ENCODE measurements at places on chromosomes 4 and X. TPM values are rescaled to one million over a fixed set of nuclear protein-coding genes. Genes with fewer than 3 reads are reported as not detected.

DNA sequence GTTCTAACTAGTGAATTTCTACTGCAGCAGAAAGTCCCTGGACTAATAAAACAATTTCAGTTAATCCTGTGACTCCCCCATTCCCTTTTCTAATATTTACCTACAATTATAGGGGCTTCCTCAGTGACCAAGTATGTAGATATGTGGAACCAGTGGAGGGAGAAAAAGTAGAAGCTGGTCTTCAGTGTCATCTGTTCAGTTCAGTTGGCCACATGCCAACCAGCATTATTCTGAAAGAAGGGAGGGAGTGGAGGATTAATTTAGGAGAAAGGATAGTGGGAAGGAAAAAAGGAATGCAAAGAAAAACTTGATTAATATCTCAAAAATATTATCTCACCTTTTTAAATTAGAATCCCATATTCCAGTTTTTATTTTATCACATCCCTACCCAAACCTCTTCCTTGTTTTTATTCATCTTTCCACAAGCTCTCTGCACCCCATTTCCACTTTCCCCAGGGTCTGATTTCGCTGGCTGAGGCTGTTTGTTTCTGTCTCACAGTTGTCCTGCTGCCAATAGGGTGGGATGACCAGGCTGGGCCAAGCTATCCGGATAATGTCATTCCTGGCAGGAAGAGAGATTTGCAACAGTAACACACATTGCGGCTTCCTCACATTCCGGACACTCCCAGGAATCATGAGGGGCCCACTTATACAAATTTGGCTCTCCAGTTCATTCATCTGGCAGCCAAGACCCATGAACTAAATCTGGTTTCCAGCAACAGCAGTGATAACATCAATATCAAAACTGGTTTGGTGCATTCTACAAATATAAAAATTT, 24.6 kb upstream of the ANTXR2 start:
- DNase-seq, result no peak

GRCh38 chr4:182105416-182105815, 137.8 kb upstream of the TENM3 start:
- DNase-seq, result no peak

DNA sequence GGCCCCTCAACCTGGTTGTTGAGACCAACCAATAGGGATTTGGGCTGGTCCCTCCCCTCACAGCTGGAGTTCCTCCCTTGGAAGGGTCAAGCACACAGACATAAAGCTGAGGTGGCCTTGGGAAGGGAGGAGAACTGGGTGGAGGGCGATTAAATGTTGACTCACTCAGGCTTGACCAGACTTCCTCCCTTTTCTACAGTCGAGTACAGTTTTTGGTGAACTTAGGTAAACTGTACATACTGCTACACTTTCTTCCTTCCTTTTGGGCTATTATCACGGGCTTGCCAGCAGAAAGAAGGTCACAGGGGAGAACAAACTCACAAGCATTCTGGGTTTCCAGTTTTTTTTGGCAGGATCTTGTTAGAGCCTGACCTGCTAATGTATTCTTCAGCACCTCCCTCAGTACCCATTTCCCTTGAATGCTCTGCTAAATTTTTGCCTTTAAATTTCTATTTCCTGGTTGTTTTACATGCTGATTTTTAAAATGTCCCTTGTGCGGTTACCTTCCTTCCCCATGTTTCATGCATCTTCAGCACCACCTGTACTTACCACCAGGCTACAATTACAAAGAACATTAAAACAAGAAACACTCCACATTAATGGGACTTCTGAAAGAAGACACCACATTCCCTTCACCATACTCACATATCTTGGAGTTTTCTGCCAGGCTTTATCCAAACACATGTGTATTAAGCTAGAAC, 135.2 kb upstream of the RASGEF1B start:
- no peak for DNase-seq

DNA sequence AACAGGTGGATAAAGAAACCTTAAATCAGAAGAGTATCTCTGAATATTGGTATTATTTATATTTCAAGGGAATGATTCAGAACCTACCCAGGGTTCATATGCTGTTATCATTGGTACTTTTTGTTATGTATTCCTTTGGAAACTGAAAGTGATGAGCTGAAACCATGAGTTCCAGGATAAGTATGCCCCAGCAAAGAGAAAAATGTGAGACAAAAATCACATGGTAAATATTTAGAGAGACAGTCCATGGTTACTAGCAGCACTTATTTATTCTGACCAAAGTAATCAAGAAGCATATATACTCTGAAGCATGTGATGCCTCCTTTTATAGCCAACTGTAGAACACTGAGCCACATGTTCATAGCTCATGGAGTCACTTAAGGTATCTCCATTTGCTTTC, 277.7 kb downstream of the ARAP2 start:
- DNase-seq, result no peak

Gene CT45A5
- total RNA-seq, result not detected

Gene UGT2B11
- total RNA-seq, result not detected

Gene CCDC110
- total RNA-seq, result 0.41 TPM

Gene SSX2
- not detected for total RNA-seq

Gene IL9R
- not detected for total RNA-seq

All from glomerular endothelial cell (primary cell).